ENCODE measurements at places on chromosomes 5 and 9.
A peak's percentile ranks its signal among the peaks of the same experiment; 100 is the strongest.

DNA sequence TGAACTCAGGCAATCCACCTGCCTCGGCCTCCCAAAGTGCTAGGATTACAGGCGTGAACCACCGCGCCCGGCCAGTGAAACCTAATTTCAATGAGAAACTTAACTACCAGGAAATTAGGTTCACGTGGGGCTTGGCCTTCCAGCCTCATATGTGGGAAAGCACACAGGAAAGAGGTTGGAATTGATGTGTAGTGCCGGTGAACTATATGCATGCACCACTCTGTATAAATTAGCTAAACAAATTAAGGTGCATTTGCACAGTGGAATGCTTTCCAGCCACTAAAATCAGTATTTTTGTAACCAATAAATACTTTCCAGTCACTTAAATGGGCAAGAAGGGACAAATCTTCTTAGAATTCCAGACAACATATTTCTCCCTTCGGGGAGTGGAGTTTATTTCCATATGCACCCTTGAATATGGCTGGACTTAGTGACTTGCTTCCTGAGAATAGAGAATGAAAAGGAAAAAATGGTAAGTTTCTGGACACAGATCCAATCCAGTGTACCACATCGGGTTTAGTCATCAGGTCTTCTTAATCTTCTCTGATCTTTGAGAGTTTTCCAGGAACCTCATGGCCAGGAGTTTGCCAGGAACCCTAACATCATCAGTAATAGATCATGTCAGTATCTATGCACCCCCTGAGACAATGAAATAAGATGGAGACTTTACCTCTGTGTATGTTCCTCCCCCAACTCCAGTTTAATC, 24.9 kb downstream of the ATOX1 start:
- DNase-seq, result no peak

GRCh38 chr5:59999056-59999455, 105.5 kb upstream of the PDE4D start:
- no peak for DNase-seq

GRCh38 chr5:52943285-52943684, 45.9 kb upstream of the ITGA2 start:
- no peak for DNase-seq

GRCh38 chr5:115894342-115894741, 52.6 kb downstream of the AP3S1 start:
- no peak for DNase-seq

DNA sequence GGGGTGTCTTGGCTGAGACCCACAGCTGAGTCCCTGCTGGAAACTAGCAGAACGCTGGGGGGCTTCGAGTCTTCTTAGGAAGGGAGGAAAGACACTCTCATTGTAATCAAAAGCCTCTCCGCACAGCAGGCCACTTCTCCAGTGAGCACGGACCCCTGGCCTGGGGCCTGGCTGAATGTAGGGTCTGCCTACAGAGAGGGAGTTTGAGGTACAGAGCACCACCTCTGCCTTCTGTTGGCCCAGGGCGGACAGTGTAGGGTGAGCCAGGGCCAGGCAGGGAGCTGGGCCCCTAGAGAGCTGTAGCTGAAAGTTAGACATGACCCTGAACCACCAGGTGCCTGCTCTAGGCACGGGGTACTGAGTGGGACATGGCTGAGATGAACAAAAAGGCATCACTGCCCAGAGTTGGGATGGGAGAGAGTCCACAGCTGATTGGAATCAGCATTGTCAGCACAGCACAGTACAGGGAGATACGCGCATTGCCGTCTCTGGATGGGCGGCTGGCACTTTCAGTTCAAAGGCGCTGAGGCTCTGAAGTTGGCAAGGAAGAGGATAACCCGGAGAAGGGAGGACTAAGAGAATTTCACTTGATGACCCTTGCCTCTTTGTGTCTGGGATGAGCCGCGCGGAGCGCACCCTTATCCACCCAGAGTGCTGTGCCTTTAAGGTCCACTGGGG, 363 bp upstream of the SLC25A48 start:
- no peak for DNase-seq

DNA sequence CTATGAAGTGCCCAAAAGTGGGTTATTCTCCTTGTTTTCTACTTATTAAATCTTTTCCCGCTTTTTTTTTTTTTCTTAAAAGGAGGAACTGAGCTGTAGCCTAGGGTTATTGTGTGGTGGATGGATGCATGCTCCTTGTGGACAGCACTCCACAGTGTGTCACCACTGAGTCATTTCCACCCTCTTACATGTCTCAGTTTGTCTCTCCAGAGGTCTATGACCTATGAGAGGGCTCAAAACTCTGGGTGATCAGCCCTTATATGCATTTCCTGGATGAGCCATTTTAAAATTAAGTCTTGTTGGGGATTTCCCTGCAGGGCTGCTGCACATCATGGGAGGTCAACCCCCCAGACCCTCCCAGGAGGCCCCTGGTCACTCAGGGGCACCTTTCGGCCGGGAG, 102.2 kb upstream of the MOCS2 start:
- DNase-seq, result no peak

GRCh38 chr5:166994226-166994625, 1297.2 kb upstream of the WWC1 start:
- no peak for DNase-seq

DNA sequence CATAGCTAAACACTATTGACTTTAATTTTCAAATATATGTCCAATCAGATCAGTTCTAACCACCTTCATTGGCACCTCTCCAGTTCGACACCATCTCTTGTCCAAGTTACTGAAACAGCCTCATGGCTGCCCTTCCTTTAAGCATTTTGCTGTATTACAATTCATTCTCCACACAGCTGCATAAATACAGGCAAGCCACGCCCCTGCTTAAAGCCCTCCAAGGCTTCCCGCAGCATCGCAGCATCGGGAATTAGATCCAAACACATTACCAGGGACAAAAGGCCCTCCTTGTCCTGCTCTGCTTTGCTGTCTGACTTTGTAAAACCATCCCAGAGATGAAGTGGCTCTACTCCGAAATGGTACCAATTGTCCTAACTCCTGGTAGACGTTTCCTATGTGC, 75.1 kb upstream of the RAI14 start:
- DNase-seq, result no peak

DNA sequence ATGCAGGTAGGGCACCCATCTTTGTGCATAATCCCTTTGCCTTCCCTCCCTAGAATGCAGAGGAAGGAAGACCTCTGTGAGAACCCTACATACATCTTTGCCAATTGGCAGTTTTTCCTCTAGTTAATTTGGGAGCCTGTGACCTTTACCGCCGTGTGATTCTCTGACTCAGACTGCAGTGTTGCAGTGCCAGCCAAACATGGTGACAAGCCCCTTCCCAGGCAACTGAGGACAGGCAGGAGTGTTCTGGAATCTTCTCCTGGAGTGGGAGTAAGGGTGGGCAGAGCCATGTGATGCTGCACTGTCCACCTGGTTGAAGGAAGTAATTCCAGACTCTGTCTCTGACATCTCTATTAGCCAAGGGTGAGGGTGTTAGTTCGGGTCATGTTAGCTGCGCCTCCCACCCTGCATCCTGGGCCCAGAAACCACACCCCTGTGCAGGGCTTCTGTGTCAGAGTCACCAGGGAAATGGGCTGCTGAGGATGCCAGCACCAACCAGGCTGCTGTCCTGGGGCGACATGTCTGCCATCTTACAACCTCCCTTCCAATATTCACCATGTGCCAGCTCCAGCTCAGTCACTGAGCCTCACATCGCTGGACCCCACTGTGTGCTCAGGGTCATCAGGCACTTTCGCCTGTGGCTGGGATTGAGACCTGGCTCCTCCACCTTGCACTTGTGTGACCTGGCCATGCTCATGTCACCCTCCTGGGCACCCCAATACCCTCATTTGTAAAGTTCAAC, 21.8 kb downstream of the KCNIP1 start:
- no peak for DNase-seq

GRCh38 chr9:130112538-130113151, 58.9 kb downstream of the GPR107 start:
- peak; percentile 93 for DNase-seq

- DNase-seq, result no peak
Observed at GRCh38 chr9:136013116-136013515, 51.9 kb upstream of the UBAC1 start.

- no peak for DNase-seq
Observed at GRCh38 chr5:38319491-38319890, 61.1 kb downstream of the EGFLAM start.

GRCh38 chr5:179554981-179555380, 4.6 kb downstream of the RUFY1 start:
- DNase-seq, result no peak

GRCh38 chr9:124894035-124894740, 32.3 kb downstream of the ARPC5L start:
- DNase-seq, result no peak

- no peak for DNase-seq
Observed at GRCh38 chr9:33868440-33868973, 51.5 kb downstream of the UBE2R2 start.

GRCh38 chr5:122882831-122883230, 37.4 kb downstream of the SNX24 start:
- DNase-seq, result no peak

GRCh38 chr5:6814816-6815215, 101.6 kb downstream of the TENT4A start:
- DNase-seq, result no peak

GRCh38 chr5:132890817-132891216, 17.3 kb downstream of the LEAP2 start:
- DNase-seq, result no peak

GRCh38 chr5:65808818-65809217, 86.8 kb downstream of the NLN start:
- DNase-seq, result no peak

DNA sequence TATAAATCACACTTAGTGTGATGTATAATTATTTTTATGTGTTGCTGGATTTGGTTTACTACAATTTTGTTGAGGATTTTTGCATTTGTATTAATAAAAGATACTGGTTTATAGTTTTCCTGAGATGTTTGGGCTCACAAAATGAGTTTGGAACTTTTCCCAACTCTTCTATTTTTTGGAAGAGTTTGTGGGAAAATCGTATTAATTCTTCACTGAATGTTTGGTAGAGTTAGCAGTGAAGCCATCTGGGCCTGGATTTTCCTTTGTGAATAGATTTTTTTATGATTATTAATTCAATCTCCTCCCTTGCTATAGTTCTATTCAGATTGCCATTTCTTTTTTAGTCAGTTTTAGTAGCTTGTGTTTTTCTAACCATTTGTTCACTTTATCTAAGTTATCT, 201.7 kb upstream of the NFIL3 start:
- no peak for DNase-seq

DNA sequence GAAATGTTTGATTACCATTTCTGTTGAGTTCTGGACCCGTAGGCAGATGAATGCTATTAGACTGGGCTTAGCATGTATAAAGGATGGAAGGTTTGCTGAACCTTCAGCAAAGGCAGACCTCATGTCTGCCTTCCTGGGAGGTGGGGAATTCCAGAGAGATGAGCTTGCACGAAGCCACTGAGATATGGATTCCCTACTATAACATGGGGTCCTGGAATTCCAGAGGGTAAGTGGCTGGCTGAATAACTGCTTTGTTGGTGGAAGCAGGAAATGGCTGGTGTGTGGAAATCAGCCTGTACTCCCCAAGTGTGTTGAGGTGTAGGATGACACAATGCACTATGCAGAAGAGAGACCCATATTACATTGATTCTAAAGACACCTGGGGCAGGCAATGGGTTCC, 526.4 kb downstream of the CTNND2 start:
- DNase-seq, result no peak

- DNase-seq, result peak; percentile 92
Observed at GRCh38 chr5:141875795-141876627, 2.2 kb downstream of the PCDH1 start.

DNA sequence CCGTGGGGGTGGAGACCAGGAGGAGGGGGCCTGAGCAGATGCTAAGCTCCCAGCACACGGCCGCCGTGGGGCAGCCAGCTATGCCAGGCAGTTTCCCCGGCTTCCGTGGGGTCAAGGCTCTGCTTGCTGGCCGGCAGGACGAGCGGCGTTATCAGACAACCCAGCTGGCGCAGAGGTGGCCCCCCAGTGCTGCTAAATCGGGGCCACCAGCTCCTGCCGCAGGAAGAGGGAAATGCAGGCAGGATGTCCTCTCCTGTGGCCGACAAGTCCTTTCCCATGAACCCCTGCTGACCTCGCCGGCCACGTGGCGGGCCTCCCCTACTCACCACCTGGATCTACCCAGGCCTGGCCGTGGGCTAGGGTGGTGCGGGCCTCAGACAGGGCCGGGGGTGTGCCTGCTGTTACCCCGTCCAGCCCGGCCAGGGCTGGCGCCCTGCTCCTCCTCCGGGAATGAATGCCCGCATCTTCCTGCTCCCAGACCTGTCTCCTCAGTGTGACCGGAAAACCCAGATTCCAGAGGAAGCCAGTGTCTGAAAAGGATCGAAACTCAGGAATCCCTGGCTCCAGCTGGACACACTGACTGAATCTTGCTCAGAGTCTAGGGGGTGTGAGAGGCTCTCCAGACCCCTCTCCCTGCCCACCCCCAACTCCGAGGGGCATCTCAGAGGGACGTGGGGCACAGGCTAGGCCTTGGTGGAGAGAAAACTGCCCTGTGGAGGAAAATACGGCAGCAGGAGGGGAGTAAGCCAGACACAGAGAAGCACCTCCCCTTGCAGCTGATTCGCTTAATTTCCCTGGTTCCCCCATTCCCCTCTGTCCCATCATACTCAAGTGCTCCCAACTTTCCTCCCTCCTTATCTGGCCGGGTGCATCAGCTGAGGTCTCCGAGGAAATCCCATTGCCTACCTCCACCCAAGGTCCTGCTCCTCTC, 3.9 kb downstream of the FLT4 start:
- DNase-seq, result no peak

DNA sequence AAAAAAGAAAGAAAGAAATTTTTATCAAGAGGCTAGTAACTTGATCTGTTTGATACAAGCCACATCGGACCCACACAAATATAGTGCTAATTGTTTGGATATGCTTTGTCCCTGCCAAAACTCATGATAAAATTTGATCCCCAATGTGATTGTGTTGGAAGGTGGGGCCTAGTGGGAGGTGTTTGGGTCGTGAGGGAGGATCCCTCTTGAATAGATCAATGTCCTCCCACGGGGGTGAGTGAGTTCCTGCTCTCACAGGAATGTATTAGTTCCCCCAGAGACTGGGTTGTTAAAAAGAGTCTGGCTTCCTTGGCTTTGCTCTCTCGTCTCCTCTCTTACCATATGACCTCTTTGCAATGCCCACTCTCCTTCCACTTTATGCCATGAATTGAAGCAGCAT, 80.6 kb upstream of the CPLX2 start:
- DNase-seq, result no peak

- DNase-seq, result no peak
Observed at GRCh38 chr5:136057401-136058038, 28.7 kb downstream of the TGFBI start.

- DNase-seq, result no peak
Observed at GRCh38 chr9:130239363-130239695, 26.2 kb upstream of the HMCN2 start.

- DNase-seq, result no peak
Observed at GRCh38 chr9:69380811-69381210, 55.8 kb downstream of the ENTREP1 start.

- no peak for DNase-seq
Observed at GRCh38 chr5:17412760-17413671, 85.0 kb upstream of the TAF11L2 start.
